SW 1271 (cell line): ENCODE measurements at places on chromosomes 6 and 20.
A peak's percentile ranks its signal among the peaks of the same experiment; 100 is the strongest.

DNA sequence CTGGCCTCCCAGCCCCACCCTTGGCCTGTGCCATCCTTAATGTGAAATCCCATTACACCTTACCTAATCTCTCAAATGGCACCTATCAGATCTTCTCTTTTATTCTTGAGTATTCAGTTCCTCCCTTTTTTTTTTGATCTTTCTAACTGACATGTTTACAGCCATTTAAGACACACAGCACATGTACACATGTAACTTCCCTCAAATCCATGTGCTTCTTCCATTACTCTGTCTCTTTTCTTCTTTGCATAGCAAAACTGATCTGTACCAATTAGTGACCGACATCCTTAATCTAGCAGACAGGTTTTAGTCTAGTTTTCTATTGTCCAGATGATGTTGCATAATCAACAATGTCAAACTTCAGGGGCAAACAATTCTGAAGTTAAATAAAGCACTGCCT is 413.8 kb upstream of the FLRT3 start:
- no peak for DNase-seq

DNA sequence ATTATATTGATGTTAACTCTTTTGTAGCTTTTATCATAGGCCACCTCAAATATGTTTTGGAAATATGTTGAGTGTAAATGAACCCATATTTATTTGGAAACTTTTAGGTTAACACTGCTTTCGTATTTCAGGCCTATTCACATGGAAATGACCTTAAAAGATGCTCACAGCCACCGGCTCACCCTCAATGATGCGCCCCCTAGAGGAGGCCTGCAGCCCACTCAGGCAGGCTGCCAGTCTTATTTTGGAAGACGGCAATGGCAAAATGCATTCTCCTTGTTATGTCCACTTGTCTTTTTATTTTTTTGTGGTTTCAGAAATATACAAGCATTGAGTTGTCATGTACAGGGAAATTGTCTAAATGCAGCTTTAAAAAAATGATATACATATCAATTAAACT is 869.7 kb downstream of the PHF3 start:
- DNase-seq = peak; percentile 3

DNA sequence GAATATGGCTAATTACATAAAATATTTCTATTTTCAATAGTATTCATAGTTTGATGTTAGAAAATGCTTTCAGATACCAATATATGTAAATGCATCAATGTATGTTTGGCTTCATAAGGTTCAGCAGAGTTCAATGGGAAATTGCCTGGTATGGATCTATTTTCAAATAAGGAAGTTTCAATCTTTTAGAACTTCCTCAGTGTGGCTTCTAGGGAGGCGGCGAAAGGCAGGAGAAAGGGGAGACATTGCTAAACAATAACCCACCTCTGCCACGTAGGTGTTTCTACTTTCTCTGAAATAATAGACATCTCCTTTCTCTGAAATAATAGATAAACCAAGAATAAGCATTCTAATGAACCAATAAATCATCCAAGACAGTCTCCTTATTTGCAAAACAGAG is 237.7 kb upstream of the RAB32 start:
- DNase-seq = no peak

DNA sequence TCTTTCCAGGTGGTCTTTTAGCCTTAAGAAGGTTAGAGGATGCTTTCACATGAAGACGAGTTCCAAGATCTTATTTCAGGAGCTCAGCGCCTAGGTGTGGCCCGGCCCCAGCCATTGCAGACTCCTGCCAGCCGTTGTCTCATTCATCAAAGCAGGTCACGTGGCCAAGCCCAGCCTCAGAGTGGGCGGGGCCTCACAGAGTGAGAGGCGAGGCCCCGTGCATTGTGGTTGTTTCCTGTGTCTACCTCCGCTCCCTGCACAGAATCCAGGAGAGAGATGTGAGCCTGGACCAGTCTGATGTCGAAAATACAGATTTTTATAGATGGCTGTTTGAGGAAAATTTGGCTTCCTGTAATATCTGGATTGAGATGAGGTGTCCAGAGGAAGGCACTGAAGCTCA is 49.2 kb upstream of the CST5 start:
- DNase-seq = no peak
